Occipital lobe (tissue), 3 donors: ENCODE measurements at places on chromosomes 16 and 17.
A peak's percentile ranks its signal among the peaks of the same experiment; 100 is the strongest.

DNA sequence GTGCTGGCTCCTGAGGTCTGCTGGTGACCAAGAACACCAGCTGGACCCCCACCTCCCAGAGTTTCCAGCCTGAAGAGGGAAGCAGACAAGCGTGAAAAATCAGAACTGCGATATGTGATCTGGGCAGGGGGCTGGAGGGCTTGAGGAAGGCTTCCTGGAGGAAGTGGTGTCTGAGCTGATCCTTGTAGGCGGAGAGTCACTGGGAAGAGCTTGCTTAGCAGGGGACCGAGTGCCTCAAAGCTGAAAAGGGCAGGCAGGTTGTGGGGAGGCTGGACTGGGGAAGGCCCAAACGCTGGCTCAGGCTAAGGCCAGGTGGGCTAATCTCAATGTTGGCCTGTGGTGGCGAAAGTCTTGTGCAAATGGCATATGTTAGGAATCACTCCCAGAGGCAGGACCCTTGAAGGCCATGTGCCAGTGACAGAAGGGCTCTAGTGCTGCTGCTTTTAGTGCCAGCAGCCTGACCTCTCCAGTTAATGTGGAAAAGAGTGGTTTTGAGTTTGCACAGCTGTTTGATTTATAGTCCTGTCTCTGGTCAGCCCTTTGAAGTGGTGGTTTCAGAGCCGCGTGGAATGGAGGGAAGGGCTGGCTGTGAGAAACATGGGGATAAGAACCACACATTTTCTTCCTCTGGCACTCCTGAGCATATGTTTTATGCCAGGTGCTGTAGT lies 85.3 kb upstream of the LGALS9 start:
- DNase-seq = no peak

DNA sequence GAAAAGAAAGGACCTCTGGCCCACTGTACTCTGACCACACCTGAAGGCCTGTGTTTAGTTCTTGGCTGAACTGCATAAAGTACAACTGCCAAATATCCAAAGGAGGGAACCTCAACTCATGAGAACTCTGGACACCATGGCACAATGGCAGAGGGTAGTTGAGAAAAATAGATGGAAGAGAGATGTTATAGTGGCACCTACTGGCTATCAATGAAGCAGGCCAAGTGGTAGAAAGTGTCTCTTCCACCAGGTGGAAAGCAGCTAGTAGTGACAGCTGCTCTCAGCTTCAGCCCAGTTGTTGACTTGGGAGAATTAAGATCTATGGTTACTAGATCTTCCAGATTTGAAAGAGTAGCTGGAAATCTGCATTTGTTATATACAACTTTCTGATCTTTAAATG lies 3.2 kb downstream of the MED31 start:
- DNase-seq = no peak

- DNase-seq = no peak
These were observed 35.8 kb upstream of the SNN start for GRCh38 chr16:11632455-11632939.

DNA sequence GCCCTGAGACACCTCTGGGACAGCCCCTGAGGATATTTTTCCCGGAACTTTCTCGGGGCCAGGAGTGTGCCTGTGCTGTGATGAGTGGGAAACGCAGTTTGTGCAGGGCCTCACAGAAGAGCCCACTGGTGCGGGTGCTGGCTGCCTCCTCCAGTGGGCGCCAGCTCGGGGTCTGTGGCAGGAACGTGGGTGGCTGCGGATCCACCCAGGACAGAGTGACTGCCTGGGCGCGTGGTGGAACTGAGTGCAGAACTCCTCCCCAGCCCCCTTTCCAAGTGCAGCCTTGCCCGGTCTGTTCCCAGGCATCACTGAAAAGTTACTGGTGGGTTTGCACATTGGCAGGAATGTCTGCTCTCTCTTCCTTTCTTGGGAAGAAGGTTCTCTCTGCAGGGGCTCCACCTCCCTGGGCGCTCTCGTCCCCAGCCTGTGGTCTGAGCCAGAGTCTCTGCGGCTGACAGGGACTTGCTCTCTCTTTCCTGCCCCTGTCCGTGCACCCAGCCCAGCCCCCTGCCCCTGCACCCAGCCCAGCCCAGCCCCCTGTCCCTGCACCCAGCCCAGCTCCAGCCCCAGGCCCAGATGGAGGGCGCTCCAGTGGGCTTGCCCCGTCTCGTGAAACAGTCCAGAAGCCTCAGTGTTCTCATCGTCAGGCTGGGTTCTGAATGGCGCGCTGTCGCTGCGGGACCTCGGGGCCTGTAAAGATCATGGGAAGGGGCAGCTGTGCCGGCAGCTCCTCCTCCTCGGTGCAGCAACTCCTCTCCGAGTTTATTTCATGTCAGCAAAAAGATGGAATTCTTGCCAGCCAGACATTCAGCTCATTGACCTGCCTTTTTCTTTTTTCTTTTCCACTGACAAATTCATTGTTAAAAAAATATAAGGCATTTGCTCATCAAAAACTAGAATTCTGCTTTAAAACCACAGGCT lies 117.5 kb downstream of the BANP start:
- no peak for DNase-seq

GRCh38 chr17:2784864-2785263 lies 11.4 kb upstream of the RAP1GAP2 start:
- DNase-seq = no peak

- DNase-seq = no peak
These were observed 96.7 kb downstream of the GNAO1 start for GRCh38 chr16:56288019-56288418.

- DNase-seq = no peak
These were observed 52.9 kb upstream of the LGALS9 start for GRCh38 chr17:27577884-27578717.

DNA sequence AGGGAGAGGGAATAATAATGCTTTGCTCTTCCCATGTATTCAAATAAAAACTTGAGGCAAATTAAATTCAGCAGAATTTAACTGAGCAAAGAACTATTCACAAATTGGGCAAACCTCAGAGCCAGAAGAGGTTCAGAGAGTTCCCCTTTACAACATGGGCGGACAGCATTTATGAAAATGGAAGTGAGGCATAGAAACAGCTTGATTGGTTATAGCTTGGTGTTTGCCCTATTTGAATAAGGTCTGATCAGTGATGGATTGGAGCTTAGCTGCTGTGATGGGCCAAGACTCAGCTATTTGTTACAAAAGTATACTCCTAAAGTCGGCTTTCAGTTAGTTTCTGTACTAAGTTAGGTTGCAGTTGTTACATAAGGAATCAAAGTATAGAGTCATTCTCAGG lies 63.0 kb downstream of the TMEM100 start:
- no peak for DNase-seq

DNA sequence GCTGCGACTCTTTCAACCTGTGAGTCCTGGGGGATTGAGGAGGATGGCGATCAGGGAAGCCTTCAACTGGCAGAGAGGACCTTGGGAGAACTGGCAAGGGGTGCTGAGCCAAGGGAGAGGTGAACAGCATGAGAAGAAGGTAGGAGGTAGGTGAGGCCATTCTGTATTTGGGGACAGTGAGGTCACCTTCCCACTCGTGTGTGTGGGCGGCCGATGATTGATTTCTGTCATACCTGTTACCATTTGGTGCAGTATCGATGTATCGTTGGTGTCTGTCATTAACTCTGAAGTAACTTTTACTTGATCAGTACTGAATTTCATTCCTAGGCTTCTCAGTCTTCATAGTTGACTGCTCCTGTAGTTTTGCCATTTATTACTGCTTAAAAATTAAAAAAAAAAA lies 3.8 kb downstream of the ARSG start:
- no peak for DNase-seq

DNA sequence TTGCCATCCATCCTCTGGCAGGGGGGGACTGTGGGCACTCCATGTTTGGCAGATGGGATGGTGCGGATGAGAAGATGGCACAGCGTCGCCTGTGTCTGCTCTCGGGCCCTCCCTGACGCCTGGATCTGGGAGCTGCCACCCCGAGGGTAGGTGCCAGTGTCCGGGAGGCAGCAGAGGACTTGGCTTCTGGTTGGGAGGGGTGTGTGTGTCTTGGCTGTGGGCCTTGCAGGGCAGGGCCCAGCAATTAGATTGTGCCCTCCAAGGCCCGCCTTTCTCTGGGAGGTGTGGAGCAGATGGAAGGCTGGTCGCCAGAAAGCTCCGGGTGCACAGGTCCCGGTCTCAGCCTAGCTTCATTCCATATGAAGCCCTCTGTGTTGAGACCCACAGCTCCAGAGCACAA lies 1.4 kb downstream of the RAP1GAP2 start:
- no peak for DNase-seq

DNA sequence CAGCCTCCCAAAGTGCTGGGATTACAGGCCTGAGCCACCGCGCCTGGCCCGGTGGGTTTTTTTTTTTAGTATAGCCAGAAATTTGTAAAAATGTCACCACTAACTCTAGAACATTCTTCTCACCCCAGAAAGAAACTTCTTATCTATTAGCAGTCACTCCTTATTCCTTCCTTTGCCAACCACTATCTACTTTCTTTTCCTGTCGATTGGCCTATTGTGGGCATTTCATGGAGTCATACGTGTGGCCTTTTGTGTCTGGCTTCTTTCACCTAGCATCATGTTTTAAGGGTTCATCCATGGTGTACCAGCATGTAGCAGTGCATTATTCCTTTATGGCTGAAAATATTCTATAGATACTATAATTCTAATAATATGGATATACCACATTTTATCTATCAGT lies 3.6 kb downstream of the CYB5D2 start:
- no peak for DNase-seq

DNA sequence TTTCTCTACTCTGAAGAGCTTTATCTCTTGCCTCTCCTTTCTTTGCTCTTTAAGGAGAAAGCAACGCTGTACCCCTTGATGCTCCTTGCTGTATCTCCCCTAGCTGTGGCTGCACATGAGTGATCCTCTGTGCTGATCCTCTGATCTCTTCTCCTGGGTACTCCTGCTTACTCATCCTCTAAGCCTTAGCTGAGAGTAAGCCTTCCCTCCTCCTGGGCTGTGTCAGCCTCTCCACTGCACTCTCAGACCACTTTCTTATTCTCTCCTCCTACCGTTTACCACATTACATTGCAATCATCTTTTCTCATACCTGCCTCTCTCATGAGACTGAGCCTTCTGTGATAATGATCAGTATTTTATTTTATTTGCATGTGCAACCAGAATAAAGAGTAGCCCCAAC lies 25.1 kb downstream of the SOX9 start:
- no peak for DNase-seq

GRCh38 chr16:58046054-58046881 lies 20.7 kb downstream of the MMP15 start:
- no peak for DNase-seq

GRCh38 chr17:54439816-54440215 lies 460.8 kb upstream of the TOM1L1 start:
- DNase-seq = no peak

GRCh38 chr17:7177191-7177953 lies 1.8 kb downstream of the ASGR1 start:
- DNase-seq = peak; percentile 33

DNA sequence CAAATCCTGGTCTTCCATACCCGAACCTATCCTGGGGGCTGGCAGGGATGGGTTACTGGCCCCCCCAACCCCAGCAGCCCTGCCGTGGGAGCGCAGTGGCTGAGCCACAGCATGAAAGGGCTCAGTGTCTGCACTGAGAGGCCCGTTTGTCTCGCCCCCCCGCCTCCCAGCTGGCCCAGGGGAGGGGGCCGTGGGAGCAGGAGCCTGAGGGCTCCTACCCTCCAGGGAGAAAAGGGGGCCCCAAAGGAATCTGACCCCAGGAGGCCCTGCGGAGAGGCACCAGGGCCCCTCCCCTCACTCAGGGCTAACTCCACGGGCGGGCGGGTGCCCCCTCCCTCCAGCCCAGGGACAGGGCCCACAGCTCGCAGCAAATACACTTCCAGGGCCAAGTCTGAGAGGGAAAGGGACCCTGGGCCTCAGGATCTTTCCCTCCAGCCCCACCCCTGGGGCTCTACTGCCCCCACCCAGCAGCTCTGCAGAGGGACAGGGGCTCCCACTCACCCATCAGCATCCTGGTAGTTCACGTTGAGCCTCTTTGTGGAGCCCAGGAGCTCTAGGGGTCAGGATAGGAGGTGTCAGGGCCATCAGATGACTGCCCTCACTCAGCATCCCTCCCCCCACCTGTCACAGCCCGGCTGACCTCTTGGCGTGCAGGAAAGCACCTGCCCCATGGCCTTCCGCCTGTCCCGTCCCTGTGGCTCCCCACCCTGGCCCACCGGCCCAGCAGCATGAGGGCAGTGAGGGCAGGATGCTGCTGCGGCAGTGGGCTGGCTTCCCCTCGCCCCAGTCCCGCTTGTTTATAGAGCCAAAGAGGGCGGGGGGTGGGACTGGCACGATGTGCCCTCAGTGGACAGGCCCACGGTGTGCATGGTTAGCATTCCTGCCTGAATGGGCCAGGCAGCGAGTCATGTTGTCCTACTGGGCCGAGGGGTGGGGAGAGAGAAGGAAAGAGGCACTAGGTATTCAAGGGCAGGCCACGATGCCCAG lies 7.3 kb downstream of the CASKIN2 start:
- peak; percentile 61 for DNase-seq

GRCh38 chr17:27319541-27320221 lies 25.8 kb downstream of the WSB1 start:
- DNase-seq = no peak

DNA sequence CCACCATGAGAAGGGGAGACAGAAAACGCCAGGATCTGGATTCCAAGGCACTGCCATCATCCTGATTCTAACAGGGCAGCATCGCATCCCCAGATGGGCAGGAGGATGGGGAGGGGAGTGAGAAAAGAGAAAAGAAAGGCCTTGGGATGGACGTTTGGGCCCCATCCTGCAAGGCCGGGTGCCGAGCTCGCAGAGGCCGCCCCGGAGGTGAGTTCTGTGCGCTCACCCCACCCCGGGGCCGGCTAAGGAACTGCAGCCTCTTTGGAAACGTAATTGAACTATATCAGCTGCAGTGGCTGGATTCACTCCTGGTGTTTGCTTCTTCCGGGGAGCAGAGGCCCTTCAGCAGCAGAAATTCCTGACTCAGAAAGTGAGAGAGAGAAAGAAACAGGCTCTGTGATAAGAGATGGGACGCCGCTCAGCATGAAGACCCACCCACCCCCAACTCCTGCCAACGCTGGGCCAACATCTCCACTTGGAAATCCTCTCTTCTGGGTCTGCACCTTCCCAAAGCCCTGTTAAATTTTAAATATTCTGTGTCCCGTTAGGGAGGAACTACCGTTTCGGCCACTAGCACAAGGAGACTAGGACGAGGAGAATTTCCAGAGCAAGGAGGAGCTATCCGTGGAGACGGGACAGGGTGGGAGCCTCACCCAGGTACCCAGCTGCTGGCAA lies 8.5 kb upstream of the SSTR2 start:
- peak; percentile 49 for DNase-seq

DNA sequence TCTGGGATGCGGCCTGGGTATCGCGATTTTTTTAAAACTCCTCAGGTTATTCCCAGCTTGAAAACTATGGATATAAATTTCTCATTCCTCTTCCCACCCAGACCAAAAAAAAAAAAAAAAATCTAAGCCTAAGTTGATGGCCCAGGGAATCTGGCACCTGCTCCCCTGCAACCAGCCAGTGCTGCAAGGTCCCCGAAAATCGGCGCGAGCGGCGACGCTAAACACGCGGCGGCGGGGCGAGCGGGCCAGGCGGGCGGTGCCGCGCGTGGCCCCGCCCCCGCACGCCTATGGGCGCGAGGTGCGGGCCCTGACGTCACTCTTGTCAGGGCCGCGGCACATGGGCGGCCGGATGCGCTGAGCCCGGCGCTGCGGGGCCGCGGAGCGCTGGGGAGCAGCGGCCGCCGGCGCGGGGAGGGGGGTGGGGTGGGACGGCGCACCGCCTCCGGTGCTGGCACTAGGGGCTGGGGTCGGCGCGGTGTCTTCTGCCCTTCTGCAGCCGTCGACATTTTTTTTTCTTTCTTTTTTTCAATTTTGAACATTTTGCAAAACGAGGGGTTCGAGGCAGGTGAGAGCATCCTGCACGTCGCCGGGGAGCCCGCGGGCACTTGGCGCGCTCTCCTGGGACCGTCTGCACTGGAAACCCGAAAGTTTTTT lies at the start of gene HLF:
Gene HLF (plus strand): TSS at position 316 of the 654 bp plus-strand sequence. CDS start 525 bp downstream, outside the sequence.
- DNase-seq = peak; percentile 76

- no peak for DNase-seq
These were observed 142.3 kb downstream of the PMP22 start for GRCh38 chr17:15122857-15123256.
